Activated T-helper 2 cell treated with anti-CD3 and anti-CD28 coated beads, Interferon-gamma antibody, Interleukin-2, Interleukin-4, amounts not matched to agents 10 μg/mL and 5 μg/mL and 100 μg/mL, durations not matched to agents 14 hours and 24 hours and 36 hours (primary cell): ENCODE measurements at places on chromosomes 1 and 21.

DNA sequence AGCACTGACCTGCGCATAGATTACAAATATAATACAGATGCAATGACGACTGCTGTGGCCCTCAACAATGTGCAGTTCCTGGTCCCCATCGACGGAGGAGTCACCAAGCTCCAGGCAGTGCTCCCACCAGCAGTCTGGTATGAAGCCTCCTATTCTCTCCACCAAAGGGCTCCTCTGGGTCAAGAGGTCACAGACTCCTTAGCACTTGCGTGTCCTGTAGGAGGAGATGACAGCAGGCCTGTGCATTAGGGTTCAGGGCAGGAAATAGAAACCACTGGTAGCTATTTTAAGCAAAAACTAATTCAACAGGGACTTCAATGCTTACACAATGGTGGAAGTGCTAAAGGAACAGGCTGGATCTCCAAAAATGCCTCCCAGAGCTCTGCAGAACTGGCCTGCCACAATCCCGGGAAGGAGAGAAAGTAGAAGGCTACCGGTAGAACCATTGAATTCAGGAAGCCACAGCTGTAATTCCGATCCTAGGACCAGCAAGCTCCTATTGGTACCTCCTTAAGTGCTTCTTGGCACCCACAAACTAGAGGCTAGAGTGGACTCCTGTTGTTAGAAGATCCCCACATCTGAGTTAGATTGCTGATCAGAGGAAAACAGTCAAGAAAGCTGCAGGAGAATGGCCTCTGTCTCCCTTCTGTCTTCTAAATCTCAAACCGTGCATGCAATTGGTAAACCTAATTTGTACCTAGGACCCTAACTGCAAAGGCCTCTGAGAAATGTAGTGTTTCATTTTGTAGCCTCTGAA lies 12.7 kb upstream of the DYNLT5 start:
- peaks cover 8% of the 10 kb centered on the region for H3K4me1 ChIP-seq
- no peak overlapping the region for H3K4me3 ChIP-seq
- H3K27me3 ChIP-seq, result peaks cover 4% of the 10 kb centered on the region
- DNase-seq, result no peak
- H3K36me3 ChIP-seq, result no peaks in the 10 kb centered on the region
- no peak overlapping the region for H3K27ac ChIP-seq

DNA sequence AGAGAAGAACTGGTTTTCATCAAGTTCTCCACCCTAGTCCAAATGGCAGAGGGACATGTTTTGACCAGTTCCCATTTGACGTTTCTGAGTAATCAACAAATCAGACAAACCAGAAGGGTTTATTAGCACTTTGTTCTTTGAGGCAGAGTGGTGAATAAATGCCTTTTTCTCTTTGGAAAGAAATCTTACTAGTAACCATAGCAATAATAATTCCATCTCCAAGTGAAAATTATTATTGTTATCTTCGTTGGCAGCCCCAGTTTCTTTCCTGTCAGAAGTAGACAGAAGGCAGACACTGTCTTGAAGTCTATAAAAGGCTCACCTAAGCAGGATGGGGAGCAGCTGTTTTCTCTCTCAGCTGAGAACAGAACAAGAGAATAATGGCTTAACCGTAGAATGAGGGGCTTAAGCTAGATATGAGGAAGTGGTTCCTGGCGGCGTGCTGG lies 391.6 kb downstream of the PBX1 start:
- no peak for DNase-seq
- H3K4me1 ChIP-seq, result no peaks in the 10 kb centered on the region
- no peak overlapping the region for H3K4me3 ChIP-seq

- no peak for DNase-seq
- no peaks in the 10 kb centered on the region for H3K4me1 ChIP-seq
- peaks cover 2% of the 10 kb centered on the region for H3K27me3 ChIP-seq
- H3K36me3 ChIP-seq, result no peaks in the 10 kb centered on the region
Measured at GRCh38 chr1:178536844-178537371, 24.0 kb downstream of the TEX35 start.

DNA sequence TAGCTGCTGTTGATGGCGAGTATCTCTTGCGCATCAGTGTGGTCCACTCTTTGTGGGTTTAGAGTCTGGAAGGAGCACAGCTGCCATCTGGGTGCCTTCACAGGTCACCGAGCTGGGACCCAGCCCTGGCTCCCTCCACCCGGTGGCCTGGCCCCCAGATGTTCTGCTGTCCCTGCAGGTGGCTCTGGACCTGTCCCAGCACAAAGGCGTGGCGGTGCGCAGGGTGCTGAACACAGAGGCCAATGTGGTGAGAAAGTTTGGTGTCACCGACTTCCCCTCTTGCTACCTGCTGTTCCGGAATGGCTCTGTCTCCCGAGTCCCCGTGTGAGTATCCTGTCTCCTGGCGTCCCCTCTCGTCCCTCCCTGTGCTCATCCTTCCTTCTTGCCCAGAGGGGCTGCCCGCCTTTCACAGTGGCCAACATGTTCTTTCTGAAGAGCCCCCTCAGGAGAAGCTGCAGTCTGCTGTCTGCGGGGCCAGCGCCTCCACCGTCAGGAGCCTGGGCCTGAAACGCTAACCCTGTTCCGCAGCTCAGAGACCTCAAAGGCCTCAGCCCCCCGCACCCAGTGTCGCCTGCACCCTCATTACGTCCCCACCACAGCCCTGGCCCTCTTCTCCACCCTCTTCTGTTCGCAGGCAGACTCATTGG lies 27.4 kb downstream of the QSOX1 start:
- H3K36me3 ChIP-seq, result peaks cover 4% of the 10 kb centered on the region
- H3K27ac ChIP-seq, result no peak overlapping the region
- H3K4me3 ChIP-seq, result no peak overlapping the region
- DNase-seq, result no peak

GRCh38 chr1:57188168-57188567 lies 222.4 kb upstream of the C8B start:
- no peak overlapping the region for H3K27ac ChIP-seq
- no peaks in the 10 kb centered on the region for H3K36me3 ChIP-seq
- no peaks in the 10 kb centered on the region for H3K4me1 ChIP-seq
- H3K4me3 ChIP-seq, result no peak overlapping the region

DNA sequence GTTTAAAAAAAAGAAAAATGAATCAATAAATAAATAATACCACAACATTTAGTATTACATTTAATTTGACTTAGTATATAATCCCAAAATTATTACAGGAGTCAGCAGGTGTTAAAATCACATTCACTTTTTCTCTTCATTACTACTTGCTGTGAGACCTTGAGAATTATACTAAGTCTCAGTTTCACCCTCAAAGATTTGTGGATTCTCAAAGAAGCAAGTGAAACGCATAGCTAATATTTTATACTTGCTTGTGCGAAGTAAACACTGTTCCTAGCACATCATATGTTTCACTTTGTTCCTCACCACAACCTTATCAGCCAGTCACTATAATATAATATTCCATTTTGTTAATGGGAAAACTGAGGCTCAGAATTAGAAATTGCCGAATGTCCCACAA lies 4.0 kb downstream of the CLCA1 start:
- H3K36me3 ChIP-seq, result no peaks in the 10 kb centered on the region
- peaks cover 9% of the 10 kb centered on the region for H3K27me3 ChIP-seq
- no peak overlapping the region for H3K27ac ChIP-seq
- H3K4me1 ChIP-seq, result no peaks in the 10 kb centered on the region
- no peak overlapping the region for H3K4me3 ChIP-seq

DNA sequence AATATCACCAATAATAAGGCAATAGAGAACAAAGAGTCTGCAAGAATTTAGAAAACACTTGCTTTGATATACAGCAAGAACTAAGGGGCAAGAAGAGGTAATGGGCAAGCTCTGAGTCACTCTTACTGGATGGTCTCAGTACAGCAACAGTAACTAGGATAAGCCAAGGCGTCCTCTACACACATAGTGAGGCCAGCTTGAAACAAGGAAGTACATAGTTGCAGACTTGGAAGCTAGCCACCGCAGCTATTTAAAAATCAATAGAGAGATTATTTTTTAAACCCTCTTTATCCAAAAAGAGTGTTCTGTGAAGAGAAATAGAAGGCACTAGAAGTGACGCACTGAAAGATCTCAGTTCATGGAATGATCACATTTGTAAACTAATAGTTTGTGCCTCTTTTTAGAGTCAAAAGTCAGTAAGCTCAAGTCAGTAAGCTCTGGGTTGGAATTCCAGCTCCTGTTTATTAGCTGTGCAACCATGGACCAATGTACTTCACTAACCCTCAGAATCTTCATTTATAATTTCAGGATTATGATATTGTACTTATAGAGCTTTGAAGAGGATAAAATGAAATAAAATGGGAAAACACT lies 118.6 kb downstream of the AKT3 start:
- H3K27me3 ChIP-seq, result no peaks in the 10 kb centered on the region
- DNase-seq, result no peak
- H3K4me1 ChIP-seq, result peaks cover 19% of the 10 kb centered on the region
- H3K27ac ChIP-seq, result no peak overlapping the region
- no peak overlapping the region for H3K4me3 ChIP-seq

DNA sequence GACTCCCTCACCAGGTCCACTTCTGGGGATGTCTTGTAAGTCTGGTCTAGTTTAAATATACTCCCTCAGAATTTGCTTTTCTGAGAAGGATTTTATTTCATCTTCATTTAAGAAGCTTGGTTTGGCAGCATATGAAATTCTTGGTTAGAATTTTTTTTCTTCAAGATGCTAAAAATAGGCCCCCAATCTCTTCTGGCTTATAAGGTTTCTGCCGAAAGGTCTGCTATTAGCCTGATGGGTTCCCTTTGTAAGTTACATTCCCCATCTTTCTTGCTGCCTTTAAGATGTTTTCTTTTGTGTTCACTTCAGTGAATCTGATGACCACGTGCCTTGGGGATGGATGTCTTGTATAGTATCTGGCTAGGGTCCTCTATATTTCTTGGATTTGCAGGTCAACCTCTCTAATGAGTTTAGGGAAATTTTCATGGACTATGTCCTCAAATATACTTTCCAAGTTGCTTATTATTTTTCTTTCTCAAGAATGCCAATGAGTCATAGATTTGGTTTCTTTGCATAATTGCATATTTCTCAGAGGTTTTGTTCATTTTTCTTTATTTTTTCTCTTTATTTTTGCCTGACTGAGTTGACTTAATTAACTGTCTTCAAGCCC lies 19.4 kb downstream of the TCP10L start:
- no peak overlapping the region for H3K27ac ChIP-seq
- no peak for DNase-seq
- peaks cover 16% of the 10 kb centered on the region for H3K4me1 ChIP-seq

DNA sequence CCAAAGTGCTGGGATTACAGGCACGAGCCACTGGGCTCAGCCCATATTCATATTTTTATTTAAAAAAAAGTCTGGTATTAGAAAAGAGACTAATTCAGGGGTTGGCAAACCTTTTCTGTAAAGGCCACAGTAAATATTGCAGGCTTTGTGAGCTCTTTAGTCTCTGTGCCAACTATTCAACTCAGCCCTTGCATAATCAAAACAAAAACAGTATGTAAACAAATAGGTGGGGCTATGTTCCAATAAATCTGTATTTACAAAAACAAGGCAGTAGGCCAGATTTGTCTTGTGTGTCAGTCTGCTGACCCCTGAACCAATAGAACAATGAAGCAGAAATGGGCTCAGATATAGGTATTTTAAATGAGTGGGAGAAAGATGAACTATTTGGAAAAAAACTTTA lies 49.3 kb downstream of the CDC42BPA start:
- peaks cover 3% of the 10 kb centered on the region for H3K27me3 ChIP-seq
- no peaks in the 10 kb centered on the region for H3K36me3 ChIP-seq
- no peaks in the 10 kb centered on the region for H3K4me1 ChIP-seq

DNA sequence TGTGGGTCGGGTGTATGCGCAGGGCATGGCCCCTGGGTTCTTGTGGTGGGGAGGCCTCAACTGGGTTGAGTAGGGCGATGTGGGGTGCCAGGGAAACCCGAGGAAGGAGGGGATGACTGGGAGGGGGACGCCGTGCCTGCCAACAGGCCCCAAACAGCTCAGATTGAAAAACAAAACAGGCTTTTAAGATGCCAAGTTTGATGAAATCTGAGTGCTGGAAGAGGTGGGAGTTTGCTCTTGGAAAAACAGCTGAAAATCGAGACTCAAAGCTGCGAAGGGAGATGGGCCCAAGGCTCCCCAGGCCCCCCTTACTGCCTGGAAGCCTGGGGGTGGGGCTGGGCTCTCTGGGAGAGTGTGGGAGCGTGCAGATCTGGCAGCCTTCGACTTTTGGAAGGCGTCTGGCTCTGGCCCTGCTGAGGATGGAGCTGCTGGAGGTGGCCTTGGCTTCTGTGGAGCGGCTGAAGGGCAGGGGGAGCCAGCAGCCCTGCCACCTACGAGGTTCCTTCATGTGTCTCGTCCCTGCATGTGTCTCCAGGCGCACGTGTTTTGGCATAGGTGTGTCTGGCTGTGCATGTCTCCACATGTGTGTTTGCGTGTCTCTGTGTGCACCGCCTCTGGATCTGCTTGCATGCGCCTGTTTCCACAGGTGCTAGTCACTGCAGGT lies 33.3 kb downstream of the PTPRF start:
- no peaks in the 10 kb centered on the region for H3K27me3 ChIP-seq
- no peaks in the 10 kb centered on the region for H3K36me3 ChIP-seq
- H3K27ac ChIP-seq, result no peak overlapping the region
- H3K4me1 ChIP-seq, result peaks cover 4% of the 10 kb centered on the region

- no peak overlapping the region for H3K4me3 ChIP-seq
- H3K27ac ChIP-seq, result peak overlapping the region; percentile 60
- DNase-seq, result no peak
- peaks cover 59% of the 10 kb centered on the region for H3K4me1 ChIP-seq
Measured at GRCh38 chr1:204563780-204564179, 47.6 kb downstream of the MDM4 start.

- H3K36me3 ChIP-seq, result no peaks in the 10 kb centered on the region
- H3K4me1 ChIP-seq, result peaks cover 11% of the 10 kb centered on the region
- no peak overlapping the region for H3K27ac ChIP-seq
- peaks cover 34% of the 10 kb centered on the region for H3K27me3 ChIP-seq
- H3K4me3 ChIP-seq, result no peak overlapping the region
Measured at GRCh38 chr1:213623064-213623581, 364.6 kb upstream of the PROX1 start.

GRCh38 chr1:54287176-54287650 lies 87.2 kb downstream of the MRPL37 start:
- H3K4me3 ChIP-seq, result peak overlapping the region; percentile 74
- peak overlapping the region; percentile 96 for H3K27ac ChIP-seq
